Kasumi-1 (cell line): ENCODE measurements at places on chromosomes 7 and 10.
A peak's percentile ranks its signal among the peaks of the same experiment; 100 is the strongest.

DNA sequence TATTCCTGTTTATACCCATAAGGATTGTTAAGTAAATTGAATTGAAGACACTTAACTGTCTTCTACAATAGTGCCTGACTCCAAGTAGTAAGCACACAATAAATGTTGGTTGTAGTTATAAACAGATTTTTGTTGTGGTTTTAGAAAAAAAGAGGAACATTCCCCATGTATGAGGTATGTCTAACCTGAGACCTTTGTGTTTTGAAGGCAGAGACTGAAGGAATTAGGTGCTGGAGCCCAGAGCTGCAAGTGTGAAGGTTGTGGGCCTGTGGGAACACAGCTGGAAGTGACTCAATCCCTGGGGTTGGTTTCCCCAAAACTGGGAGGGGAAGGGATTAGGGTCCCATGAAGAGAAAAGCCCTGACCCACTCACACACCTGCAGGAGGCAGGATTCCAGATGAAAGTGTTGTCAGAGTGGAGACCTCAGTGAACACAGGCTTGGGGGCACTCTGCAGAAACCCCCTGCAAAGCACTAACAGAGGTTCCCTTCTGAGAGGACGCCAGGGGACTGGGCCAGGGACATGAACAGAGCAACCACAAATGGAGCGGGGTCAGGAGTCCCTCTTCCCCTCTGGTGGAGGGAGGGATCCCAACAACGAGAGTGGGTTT lies 265.1 kb upstream of the KLF14 start:
- no peak for DNase-seq

- peak; percentile 96 for DNase-seq
These were observed 667.1 kb downstream of the INHBA start for GRCh38 chr7:41035794-41036193.

GRCh38 chr7:149070372-149071125 lies 20.0 kb downstream of the ZNF786 start:
- DNase-seq = peak; percentile 37

DNA sequence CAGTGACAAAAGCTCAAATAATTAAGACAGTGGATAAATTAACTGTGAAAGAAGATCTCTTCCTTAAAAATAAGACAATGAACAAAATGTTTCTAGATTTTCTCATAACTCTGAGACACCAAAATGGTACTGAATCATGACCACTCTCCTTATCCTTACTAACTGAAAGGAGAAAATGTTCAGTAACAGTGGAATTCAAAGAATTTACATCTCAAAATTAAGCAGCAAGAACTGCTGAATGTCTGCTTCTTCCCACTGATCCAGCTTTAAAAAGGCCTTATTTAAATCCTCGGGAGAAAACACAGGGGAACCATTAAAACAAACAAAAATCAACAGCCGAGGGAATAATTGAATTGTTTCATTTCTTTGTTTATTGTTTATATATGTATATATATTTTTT lies 27.3 kb upstream of the PLXDC2 start:
- DNase-seq = no peak

DNA sequence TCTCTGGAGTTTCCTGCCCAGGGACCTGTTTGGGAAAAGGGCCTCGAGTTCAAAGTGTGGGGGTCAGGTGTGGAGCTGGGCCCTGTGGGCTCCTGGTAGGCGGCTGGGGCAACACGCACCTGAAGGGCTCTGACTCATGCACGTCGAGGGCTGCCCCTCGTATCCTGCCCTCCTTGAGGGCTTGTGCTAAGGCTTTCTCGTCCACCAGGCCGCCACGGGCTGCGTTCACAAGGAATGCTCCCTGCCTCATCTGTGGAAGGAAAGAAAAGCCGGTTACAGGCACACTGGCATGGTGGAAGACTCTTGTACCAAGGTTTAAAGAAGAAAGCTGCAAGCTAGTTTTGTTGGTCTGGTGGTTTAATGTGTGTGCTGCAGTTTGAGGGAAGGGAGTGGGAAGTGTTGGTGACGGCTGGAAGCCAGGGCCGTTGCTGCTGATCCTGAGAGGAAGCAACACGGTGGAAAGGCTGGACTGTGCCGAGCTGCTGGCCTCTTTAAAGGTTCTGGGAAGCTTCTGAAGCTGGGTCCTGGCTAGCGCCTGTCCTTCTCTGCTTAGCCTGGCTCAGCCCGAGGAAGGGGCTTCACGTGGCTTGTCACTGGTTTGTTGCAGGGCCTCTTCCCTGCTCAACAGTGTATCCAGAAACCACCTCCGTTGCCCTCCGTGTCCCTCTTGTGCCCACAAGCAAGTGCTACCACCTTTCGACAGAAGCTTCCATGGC lies 52.0 kb downstream of the ZRANB1 start:
- DNase-seq = no peak

- DNase-seq = no peak
These were observed 45.4 kb upstream of the PRKCQ start for GRCh38 chr10:6625428-6625827.

GRCh38 chr10:131651674-131652437 lies 249.0 kb upstream of the PPP2R2D start:
- DNase-seq = no peak

GRCh38 chr10:74164716-74165529 lies 13.9 kb downstream of the ADK start:
- DNase-seq = no peak

DNA sequence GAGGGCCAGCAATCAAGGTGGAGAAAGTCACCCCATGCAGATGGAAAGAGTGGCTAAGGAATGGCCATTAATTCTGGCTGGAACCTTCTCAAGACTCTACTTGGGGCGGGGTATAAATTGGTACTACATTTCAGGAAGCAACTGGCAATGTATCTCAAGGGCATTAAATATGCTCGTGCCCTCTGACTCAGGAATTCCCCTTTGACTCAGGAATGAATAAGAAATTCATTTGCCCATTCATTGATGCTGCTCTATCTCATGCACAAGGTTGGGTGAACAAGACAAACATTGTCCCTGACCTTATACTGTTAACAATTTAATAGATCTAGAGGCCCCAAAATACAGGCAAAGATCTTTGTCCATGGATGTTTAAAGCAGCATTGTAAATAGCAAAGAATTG lies 188.1 kb downstream of the MYOF start:
- DNase-seq = no peak

DNA sequence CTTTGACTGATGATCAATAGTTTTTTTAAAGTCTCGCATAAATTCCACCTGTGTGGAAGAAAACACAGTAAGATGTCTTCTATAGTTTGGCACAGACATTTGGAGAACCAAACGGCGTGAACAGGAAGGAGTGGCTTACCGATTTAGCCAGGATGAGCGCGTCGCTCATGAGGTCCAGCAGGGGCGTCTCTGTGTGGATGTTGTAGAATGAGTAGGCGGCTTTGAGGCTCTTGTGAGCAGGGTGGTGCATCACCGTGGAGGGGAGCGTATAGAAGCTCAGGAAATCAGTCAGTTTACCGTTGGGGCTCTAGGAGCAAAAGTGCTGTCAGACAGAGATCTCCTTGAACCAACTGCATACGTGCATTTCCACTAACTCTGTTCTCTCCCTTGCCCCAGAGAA lies 15.5 kb downstream of the RPP38 start:
- DNase-seq = no peak

DNA sequence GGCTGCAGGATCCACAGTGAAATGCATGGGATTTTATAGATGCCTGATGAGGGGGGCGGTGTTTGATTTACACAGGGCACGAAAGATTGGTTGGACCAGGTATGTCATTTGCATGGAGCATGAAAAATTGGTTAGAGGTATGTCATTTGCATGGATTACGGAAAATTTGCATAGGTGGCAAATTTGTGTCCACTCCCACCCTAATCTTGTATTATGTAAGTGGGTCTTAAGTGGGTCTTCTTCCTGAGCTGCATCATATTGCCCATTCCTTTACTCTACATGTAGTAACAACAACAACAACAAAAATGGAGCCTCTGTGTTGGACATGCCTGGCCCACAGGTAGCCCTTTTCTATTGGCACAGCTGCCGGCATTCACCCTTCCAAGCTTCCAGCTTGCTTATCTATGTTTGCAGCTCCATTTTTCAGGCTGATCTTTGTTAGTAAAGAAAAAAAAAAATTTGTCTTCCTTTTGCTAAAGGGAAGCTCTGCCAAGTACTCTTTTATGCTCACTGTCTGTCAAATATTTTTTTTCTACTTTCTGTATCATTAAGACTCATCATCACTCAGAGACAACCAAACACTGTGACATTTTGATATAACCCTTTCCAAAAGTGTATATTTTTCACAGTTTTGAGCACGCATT lies 10.3 kb upstream of the ZNF273 start:
- no peak for DNase-seq

GRCh38 chr7:14973712-14974428 lies 71.3 kb upstream of the DGKB start:
- DNase-seq = no peak

- no peak for DNase-seq
These were observed 28.9 kb downstream of the CDK14 start for GRCh38 chr7:90625051-90625450.

- no peak for DNase-seq
These were observed 29.6 kb downstream of the PCBD1 start for GRCh38 chr10:70858759-70859158.

- DNase-seq = no peak
These were observed 30.9 kb upstream of the STEAP4 start for GRCh38 chr7:88337572-88337971.

- DNase-seq = no peak
These were observed 26.8 kb downstream of the CPVL start for GRCh38 chr7:29119538-29119937.

- no peak for DNase-seq
These were observed 24.9 kb upstream of the GSAP start for GRCh38 chr7:77441046-77441445.

GRCh38 chr7:136064081-136064480 lies 86.9 kb upstream of the MTPN start:
- DNase-seq = no peak

DNA sequence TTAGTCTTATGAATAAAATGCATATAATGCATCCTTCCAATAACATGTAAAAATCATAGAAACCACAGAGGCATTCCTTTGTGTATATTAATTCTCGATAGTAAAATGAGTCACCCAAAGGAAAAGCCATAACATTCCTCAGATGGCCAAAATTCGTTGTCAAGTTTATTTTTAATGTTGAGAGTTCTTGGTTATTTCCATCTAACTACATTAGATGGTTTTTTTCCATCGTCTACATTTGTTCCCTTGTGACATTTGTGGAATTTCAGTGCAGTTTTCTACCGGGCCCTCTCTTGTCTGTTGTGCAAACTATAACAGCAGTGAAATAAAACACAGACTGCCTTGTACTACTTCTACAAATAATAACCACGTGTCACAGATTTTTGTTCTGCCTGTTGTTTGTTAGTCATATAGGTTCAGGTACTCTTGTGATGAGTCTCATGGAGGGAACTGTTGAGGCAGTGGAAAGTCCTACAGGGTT lies 54.7 kb upstream of the CCAR1 start:
- DNase-seq = no peak

DNA sequence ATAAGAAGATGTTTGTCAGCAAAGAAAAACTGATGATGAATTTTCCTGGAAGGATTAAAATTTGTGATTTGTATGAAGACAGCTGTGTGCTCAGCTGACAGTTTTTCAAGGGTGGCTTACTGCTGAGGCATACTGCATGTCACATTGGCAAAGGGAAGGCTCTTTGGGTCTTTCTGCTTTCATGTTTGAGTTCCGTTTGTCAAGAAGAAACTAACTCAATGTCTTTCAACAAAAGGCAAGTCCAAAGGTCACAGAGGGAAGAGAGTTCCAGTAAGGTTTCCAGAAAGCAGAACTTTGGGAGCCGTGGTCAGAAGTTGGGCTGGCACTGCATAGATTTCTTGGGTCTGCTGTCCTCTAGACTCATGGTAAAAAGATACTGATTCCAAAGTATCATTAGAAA lies 16.9 kb downstream of the DYDC2 start:
- DNase-seq = no peak

DNA sequence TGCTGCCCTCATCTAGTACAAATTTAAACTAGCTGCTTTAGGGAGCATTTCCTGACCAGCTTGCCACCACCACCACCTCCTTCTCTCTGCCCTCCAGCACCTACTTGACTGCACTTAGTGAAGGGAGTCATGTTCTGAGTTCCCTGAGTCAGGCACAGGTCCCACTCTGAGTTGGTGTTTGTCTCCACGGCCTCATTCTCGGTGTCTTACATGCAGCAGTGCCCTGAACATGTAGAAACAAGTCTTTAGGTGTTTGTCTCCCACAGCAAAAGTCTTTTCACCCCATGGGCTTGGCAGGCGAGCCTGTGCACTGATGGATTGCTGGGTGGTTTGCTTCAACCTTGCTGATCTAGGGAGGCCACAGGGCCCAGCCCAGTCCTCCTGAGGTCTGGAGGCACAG lies 16.9 kb downstream of the TSPAN14 start:
- no peak for DNase-seq

DNA sequence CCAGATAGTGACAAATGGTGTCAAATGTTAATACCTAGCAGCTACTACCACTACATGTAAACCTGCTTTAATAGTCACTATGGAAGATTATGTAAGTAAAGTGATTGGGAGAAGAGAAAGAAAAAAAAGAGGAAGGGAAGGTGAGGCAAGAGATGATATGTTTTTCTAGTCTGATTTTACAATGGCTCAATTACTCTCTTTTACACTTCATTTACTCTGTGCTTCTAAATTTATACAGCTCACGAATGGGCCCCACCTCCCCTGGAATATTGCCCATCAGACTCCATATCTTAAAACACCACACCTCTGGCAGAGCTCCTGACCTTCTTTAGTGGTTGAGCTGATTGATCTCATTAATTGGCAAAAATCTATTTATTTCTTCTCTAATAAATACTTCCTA lies 28.0 kb upstream of the IKZF1 start:
- DNase-seq = peak; percentile 33

DNA sequence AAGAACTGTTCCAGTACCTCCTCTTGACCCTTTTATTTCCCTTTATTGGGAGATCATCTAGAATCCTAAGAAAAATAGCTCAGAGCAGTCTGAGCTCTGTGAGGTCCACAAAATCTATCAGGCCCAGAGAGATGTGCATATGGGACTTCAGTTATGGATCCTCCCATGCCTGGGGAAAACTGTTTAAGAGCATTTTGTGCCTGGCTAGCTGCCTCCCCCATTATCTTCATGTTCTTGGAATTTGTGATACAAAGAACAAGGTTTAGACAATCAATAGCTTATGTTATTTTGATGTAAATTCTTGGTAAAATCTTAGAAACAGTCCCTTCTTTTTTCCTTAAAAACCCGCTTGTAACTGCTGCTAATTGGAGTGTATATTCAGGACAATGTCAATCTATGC lies 75.2 kb downstream of the USP6NL start:
- DNase-seq = no peak

DNA sequence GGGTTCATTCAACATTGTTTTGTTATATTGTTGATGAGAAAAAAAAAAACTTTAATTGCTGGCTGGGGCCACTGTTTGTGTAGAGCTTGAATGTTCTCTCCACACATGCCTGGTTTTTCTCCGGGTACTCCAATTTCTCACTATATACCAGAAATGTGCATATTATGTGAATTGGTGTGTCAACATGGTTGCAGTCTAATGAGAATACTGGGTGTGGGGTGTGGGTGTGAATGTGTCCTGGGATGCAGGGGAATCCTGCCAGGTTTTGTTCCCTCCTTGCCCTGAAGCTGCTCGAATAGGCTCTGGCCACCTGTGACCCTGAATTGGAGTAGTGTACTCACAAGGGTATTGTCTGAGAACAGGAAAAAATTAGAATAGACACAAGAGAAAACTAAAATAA lies 81.4 kb downstream of the VIM start:
- no peak for DNase-seq

- no peak for DNase-seq
These were observed 33.6 kb downstream of the SUFU start for GRCh38 chr10:102537367-102537766.
